ENCODE measurements at places on chromosomes 2 and 18.
A peak's percentile ranks its signal among the peaks of the same experiment; 100 is the strongest.

GRCh38 chr2:165390875-165391274 is 78.6 kb upstream of the CSRNP3 start:
- DNase-seq = no peak

DNA sequence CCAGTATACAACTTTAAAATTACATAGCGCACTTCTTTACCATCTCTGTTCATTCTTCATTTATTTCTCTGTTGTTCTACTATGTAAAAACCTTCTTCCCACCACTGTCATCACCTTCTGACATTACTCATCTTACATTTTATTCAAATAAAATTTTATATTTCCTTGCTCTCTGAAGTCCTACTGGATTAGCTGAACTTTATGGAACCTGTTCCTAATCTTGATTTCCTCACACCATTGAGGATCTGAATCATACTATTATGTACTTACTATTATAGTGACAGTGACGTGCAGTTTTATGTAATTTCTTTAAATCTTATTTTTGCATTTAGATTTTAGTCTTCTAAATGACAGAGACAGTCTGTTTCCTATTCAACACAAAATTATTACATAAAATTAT is 98.3 kb downstream of the DYNAP start:
- no peak for DNase-seq

GRCh38 chr2:954687-955000 is 4.0 kb downstream of the SNTG2 start:
- peak; percentile 41 for DNase-seq

DNA sequence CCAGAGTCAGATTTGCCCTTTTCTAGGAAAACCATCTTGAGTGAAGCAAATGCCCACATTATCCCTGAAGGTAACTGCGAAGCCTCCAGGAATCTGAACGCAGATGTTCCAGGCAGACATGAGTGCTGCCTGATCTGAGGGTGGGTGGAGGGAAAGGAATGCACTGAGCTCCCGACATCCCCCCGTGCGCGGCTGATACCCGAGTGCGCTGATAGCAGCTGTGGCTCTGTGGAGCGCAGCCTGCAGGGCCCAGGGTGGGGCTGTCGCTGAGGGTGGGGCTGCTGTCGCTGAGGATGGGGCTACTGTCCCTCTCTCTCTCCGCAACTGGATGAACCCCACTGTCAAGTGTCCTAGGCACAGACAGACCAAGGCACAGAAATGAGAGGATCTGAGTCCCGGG is 82.4 kb downstream of the GFPT1 start:
- DNase-seq = no peak

DNA sequence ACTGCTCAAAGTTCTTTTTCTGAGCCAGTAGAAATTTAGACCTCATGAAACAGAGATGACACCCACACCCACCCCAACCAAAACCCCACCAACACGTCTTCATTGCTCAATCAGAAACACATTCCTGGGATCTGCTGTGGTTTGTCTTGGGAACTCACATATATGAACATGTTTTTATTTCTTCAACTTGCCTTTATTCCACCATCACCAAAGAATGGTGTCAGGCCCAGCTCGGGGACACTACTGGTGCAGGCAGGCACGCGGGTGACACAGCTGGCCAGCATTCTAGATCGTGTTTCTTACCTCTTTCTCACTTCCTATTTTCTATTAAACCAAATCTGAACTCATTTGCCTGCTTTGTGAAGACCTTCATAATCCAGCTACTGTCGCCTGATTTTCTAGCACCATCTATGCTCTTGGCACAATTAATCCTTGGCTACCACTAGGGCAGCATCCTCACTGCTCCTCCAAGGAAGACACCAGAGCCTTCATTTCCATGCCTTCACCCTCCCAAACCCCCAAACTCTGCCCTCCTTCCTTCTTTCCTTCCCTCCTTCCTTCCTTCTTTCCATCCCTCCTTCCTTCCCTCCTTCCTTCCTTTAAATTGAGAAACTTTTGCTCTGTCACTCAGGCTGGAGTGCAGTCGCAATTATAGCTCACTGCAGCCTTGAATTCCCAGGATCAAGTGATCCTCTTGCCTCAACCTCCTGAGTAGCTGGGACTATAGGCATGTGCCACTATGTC is 157.1 kb downstream of the BCL2 start:
- DNase-seq = peak; percentile 95

DNA sequence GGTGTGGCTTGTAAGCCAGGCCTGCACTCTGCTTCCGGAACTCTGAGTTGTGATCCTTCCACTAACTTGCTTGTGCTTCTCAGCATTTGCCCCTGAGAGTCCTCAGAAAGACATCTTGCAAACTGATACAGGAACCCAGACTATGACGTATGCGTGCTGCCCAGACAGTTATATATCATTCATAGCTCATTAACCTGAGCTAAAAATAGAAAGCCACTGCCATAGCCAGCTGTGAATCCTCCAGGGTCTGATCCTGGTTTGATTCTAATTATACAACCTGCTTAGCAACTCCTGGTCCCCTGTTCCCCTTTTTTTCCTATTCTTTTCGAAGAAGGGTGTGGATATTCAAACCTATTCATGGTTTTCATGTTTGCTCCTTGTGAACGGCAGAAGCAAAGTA is 63.7 kb downstream of the MARCHF4 start:
- no peak for DNase-seq

Data from Karpas-422 (cell line).